ENCODE measurements at places on chromosomes 1 and 21.

DNA sequence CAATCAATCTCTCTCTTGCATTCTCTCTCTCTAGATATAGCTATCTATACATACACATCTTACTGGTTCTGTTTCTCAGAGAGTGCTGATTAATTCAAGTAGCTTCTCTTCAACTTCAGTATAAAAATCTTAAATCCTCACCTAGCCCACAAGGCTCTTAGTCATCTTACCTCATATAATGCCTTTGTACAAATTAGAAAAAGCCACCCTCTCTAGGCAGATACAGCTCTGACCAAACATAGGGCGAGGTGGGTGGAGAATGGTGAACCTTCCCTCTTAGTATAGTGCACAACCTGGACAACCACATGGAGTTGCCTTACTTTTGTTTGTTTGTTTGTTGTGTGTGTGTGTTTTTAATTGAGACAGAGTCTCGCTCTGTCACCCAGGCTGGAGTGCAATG, 5.1 kb upstream of the INAVA start:
- no peak for DNase-seq

DNA sequence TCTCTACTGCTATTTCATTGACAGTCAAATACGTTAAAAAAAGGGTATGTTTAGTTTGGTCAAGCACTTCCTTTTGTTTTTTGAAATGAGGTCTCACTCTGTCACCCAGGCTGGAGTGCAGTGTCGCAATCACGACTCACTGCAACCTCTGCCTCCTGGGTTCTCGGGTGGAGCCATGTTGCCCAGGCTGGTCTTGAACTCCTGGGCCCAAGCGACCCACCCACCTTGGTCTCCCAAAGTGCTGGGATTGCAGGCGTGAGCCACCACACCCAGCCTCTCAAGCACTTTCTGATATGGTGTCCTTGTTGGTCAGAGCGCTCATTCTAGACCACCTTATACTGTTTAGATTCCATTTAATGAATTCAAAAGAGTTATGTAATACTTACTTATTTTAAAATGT, 20.9 kb upstream of the RHBDL2 start:
- no peak for DNase-seq

- DNase-seq: no peak
Measured at GRCh38 chr21:39845571-39846130, 21.6 kb upstream of the PCP4 start.

- DNase-seq: no peak
Measured at GRCh38 chr1:942864-943533, 16.1 kb downstream of the NOC2L start.

DNA sequence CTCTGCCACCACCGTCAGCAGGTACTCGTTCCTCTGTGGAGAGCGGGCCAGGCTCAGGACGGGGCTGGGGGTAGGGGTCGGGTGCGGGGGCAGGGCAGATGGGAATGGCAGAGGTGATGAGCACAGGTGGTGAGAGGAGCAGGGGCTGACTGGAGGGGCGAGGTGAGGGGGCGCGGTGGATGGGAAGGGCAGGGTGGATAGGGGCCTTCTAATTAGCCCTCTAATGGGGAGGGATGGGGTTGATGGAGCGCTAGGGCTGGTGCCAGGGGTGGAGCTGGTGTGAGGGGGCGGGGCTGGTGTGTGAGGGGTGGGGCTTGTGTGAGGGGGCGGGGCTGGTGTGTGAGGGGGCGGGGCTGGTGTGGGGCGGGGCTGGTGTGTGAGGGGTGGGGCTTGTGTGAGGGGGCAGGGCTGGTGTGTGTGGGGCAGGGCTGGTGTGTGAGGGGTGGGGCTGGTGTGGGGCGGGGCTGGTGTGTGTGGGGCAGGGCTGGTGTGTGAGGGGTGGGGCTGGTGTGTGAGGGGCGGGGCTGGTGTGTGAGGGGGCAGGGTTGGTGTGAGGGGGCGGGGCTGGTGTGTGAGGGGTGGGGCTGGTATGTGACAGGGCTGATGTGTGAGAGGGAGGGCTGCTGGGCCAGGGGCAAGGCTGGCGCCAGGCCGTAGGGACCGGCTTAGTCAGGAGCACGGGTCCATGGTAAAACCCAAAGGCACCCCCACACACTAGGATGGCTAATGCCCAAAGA, 5.9 kb downstream of the KRTAP10-1 start:
- DNase-seq: no peak

DNA sequence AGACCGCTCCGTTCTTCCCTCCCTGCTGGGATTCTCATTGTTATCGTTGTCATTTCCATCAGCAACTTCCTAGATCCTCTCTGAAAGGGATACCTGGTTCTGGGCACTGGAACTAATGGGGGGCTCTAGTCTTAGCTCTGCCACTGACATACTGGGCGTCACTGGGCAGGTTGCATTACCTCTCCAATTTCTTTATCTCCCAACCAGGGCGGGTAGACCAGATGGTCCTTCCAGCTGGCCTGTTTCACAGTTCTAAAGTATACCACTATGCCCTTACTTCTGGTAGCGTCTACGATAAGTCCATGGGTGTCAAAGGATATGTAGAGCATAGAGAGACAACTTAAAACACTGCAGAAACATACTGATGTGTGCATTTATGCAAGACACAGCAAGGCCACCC, 1.4 kb downstream of the GPR37L1 start:
- DNase-seq: no peak

GRCh38 chr1:180382326-180383115, 119.9 kb downstream of the ACBD6 start:
- no peak for DNase-seq

- no peak for DNase-seq
Measured at GRCh38 chr1:53107570-53108322, 34.7 kb downstream of the SLC1A7 start.

DNA sequence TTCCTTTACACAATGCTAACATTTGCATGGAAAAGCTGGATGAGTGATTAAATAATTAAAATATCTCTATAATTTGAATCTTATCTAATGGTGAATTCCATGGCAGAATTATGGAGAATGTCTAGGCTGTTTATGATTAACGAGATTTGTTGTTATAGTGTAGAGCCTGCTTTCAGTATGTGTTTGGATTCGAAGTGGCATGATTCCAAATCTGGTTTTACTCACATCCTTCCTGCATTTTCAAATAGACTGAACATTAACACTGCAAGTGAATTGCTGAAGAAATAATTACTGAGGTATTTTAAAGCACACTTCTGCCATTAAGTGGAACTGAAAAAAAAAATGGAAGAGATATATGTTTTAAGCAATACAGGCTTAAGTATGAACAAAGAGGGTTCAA, 5.1 kb upstream of the NEK7 start:
- no peak for DNase-seq

DNA sequence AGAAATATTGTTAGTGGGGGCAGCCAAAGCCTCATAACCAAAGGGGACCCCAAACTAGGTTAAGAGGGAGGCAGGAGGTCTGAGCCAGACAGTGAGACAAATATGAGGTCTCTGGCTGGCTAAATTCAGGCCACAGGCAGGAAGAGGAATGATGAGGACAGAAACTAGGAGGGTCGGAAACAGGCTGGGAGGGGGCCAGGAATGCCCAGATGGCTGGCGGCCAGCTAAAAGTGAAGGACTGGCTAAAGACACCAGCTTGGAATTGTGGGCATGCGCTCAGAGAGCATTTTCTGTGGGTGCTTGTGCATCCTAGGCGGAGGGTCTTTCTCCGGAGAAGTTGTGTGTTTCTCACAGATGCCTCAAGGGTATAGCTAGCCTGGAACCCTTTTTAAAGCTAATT, 77.0 kb downstream of the PGM1 start:
- DNase-seq: no peak

DNA sequence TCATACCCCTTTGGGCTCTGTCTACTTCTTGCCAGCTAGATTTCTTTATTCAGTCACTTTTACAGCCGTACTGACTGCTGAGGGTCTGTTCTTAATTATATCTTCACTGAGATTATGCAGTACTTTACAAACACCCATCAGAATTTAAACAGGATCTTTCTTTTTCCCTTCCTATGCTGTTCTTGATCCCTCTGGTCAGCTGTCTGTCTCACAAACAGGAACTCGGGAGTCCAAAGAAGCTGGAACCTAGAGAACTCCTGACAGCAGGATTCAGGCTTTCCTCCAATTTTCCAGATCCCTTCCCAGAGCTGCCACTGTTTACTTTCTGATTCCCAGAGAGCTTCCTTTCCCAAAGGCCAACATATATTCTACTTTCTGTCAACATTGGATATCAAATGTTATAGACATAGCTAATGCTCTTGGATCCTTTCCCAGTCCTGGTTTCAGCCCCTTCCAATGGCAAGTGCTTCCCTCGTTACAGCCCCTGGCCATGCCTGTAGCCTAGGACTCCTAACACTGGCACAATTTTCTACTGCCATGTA, 59.5 kb downstream of the ATP2B4 start:
- DNase-seq: no peak

- DNase-seq: no peak
Measured at GRCh38 chr1:224592636-224593582, 23.2 kb upstream of the CNIH3 start.

GRCh38 chr1:97911266-97912215, 9.3 kb downstream of the DPYD start:
- no peak for DNase-seq

DNA sequence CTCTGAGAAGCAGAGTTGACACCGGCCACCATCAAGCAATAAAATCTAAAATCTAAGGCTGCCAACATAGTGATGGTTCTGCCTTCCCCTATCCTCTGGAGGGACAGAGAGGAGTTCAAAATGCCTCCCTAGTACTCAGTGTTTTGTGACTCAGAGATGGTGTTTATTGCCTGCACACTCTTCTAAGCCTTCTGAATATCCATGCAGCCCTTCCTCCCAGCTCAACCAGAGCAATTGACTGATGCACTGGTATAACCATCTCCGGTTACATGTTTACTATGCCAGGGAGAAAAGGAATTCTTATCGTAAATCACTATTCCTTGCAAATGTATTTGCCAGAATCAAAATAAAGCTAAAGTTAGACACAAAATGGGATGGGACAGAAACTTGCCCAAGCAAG, 132.9 kb upstream of the RAB4A start:
- no peak for DNase-seq

DNA sequence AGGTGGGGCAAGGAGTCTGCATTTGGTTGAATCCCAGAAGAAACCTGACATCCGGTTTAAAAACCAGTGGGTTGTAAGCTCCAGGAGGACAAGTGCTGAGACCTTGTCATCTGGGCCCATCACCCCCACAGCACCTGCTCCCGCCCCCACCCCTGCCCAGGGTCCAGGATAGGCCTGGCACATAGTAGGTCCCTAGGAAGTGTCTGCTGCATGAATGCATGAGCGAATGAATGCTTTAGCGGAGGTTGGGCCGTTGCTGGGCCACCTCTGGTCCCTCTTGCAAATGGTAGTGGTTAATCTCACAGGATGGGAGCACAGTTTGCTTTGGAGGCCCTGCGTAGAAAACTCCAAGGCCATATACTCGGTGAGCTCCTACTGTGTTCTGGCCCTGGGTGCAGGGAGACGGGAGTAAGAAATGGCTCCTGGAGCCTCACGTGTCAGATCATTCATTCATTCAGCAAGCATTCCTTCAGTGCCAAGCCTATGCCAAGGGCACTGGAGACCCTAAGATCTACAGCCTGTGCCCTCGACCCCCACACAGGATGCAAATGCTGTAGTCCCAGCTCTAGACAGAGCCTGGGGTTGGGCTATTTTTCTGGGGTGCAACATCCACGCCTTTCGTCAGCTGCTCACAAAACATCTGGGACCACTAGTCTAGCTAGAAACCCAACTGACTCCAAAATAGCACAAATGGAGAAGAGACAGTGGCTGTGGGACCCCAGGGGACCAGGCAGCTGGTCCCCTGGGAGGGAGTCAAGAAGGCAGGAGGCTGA, 28.9 kb downstream of the EPHA2 start:
- no peak for DNase-seq

DNA sequence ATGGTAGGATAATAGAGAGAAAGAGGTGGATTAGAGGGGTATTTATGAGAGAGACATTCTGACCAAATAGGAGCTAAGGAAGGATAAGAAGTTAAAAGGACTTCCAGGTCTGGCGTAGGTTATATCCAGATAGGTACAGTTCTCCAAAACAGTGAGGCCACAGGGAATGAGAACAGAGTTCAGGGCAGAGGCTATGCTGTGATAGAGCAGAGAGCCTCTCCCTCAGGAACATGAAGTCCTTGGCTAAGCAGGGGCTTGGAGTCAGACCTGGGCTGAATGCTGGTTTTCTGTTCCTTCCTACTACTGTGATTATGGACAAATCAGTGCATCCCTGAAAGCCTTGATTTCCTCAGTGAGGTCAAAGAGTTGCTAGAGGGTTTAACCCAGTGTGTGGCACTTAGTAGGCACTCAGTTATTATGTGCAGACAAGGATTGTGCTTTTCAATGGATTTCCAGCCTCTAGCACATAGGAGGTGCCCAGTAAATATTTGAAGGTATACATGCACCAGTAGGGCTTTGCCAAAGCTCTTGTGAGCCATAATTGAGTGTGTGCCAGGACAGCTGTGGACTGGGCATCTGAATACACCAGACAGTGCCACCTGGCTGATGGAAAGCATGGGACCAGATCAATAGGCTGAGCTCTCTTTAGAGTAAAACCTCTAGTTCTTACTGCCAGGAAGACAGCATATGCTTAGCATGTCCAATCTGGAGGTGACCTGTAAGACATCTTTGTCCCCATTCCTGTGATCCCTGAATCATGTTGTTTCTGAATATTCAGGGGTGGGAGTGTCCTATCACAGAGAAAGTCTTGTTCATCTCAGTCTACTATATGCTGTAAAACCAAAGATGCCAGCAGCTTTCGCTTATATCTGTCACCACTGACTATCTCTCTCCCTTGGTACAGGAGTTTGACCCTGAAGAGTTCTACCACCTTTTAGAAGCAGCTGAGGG, 111.1 kb downstream of the PIK3R3 start:
- no peak for DNase-seq

DNA sequence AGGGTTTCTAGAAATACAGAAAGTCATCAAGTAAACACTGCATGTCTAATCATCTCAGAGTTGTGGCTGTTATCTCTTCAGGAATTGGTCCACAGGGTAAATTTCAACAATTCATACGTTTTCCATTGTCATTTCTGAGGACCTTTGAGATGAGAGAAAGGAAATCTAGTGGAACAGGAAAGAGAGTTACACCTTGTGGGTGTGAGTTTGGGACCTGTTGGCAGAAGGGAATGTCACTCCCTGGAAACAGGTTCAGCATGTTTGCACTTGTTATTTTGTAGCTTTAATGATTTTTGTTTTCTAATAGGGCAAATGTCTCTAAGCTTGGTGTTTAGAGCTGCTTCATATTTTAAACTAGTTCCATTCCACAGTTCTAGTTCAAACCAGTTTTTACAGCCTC, 5.6 kb downstream of the TMEM167B start:
- DNase-seq: no peak

DNA sequence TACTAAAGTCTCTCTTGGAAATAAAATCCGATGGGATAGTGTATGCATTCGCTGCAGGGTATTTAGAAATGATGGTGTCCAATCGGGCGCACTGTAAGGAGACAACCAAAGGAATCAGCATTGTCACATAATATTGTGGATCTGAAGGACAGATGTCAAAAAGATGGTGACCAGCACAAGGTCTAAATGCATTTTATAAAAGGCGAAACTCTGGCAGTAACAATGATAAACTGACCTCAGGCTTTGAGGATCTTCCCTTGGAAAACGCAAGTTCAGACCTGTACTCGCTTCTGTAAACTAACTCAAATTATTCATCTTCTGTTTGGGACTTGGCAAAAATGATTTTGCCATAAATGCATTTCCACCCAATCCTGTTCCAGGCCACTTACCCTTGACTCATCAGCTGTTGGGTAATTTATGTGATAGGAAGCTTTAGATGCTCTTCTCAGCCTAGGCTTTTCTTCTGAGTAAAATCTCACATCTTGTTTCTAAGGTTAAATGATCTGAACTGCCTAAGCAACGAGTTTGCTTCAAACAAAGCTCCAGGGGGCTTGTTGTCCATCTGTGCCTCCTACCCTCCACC, 33.8 kb downstream of the STPG1 start:
- DNase-seq: no peak

GRCh38 chr1:38577385-38577784, 282.2 kb downstream of the RRAGC start:
- no peak for DNase-seq

- no peak for DNase-seq
Measured at GRCh38 chr1:92764116-92764515, 20.8 kb downstream of the EVI5 start.
